ENCODE measurements at places on chromosomes 1 and 21.

DNA sequence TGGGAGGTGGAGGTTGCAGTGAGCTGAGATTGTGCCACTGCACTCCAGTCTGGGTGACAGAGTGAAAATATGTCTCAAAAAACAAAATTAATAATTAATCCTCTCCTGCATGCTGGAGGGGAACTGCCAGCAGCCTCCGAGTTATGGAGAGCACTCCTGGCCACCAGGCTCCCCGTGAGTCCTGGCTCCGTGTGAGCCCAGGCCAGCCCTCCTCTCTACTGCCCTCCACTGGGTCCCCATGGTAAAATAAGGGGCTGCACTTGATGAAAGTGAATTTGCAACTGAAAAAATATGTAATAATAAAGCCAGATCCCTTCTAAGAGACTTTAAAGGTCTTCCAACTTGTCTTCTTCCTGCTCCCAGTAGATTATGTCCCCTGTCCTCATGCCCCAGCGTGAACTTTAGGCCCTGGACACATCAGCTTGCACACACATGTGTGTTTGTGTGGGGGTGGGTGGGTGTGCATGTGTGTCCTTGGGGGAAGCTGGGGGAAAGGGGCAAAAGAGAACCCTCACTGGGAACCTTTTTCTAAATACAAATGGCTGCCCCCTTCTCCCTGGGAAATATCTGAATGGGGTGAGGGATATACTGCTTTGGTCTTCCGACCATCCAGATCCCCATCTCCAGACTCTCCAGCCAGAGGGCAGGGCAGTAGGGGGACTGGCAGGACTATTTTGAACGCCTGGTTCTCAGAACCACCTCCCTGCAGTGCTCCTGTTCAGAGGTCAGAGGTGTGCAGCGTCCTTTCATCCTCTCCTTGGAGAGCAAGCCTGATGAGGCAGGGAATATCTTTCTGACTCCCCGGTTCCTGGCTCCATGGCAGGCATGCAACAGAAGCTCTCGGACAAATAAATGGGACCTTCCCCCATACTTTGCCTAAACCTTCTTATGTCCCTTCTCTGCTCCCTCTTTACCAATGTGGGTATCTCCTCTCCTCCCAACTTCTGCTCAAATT, 26.2 kb downstream of the NEK2 start:
- DNase-seq = peak; percentile 33

- no peak for DNase-seq
Measured at GRCh38 chr1:183414365-183414764, 3.8 kb downstream of the NMNAT2 start.

GRCh38 chr1:91830242-91831131, 55.5 kb downstream of the TGFBR3 start:
- DNase-seq = peak; percentile 78

- DNase-seq = no peak
Measured at GRCh38 chr1:114087495-114087894, 66.2 kb downstream of the SYT6 start.

GRCh38 chr21:43829161-43829560, 35.9 kb upstream of the AGPAT3 start:
- no peak for DNase-seq

- no peak for DNase-seq
Measured at GRCh38 chr1:11373029-11373894, 100.3 kb downstream of the UBIAD1 start.

- DNase-seq = no peak
Measured at GRCh38 chr1:213418268-213419071, 367.4 kb downstream of the RPS6KC1 start.

DNA sequence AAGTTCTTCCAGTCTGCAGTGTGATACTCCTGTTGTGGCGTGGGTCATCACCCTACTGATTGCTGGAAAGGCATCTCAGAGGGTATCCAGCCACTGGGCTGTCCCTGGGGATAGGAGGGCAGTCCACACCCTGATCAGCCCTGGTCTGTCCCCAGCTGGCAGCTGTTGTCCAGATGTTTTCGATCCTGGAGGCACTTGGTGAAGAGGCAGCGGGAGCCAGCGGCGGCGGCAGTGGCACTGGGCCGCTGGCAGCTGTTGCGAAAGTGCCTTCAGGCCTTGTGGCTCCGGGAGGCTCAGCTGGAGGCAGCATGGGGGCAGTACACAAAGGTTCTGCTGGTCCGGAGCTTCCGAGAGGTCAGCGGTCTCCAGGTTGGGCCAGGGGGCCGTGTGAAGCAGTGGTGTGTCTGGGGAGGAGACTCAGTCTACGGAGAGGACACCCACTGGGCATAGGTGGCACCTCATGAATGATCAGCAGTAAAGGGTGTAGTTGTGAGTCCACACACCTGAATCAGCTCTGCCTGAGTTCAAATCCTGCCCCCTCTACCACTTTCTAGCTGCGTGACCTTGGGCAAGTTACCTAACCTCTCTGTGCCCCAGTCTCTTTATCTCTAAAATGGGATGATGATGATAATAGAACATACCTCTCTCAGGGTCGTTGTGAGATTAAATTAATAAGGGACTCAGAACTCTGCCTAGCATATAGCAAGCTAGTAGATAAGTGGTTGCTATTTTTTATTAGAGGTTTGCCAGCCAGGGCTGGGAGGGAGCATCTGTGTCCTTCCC, 6.1 kb downstream of the C1orf167 start:
- no peak for DNase-seq

DNA sequence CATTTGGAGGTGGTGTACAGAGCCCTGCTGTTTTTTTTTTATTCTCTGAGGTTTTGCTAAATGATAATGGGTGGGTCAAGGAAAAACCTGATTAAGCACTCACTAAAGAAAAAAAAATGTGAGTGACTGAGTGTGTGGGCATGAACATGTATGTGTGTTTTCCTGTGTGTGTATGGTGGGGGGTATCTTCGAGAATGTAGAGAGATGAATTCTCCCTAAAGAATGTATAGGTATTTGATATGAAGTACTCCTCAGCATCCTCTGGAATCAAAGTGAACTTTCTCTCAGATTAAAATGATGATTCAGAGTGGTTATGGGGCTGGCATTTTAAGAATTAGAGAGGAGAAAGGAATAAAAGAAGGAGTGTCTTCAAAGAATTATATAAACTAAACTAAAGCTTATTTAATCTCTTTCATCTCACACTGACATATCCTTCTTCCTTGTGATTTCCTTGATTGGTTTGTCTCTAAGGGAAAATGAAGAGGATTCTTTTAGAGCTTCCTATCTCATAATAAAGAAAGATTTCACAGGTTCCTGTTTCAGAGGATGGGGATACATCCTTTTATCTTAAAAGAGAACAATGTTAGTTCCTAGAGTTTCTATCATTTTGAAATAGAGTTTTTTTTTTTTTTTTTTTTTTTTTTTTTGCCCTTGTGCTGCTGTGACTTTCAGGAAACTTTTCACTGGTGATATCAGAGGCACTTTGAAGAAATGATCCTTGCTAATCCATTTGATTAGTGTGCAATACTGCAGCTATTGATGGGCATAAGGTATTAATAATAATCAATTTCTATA, 23.9 kb downstream of the S1PR1 start:
- no peak for DNase-seq

DNA sequence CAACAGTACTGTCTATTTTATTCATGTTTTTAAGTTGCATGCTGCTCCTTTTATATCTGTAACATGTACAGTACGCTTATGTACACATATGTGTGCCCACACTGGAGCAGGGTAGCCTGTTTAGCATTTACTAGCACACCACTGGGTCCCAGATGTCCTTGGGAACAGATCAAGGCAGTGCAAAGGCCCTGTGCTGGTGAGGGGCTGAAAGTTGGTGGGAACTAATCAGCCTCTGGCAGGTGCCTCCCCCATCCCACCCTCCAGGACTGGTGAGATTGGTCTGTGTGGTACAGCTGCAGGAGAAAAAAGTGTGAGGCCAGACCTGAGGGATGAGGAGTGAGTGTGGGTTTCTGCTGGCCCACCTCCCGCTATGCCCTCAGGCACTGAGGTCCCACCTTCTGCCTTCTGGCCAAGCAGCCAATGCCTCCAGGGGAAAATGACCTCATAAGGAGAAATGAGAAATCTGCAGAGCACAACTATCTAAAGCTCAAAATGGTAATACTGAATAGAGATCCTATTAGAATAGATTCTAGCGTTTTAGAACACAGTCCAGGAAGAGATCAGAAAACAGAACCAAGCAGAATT, 58.9 kb downstream of the POFUT2 start:
- DNase-seq = no peak

DNA sequence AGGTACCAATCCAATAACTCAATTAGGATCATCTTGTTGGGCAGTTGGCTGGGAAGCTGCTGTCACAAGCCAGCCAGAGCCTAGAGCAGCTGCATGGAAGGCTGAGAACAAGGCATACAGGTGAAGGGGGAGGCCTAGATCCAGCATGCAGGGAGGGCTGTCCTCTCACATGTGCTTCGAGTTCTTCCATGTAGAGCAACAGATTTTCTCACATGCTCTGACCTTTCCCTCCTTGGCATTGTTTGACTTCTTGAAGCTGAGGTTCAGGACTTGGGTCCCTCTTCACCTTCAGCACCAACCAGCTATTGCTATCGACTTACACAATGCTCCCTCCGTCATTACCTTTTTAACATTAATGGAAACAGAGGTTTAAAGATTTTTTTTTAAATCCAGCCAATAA, 257.7 kb downstream of the ATG4C start:
- no peak for DNase-seq

Measured in AG08396 (cell line).